Stimulated activated CD8-positive, alpha-beta memory T cell treated with anti-CD3 and anti-CD28 coated beads, Interleukin-2, amount 100 ng/mL, for 1 hour (primary cell): ENCODE measurements at places on chromosomes 12 and 14.

DNA sequence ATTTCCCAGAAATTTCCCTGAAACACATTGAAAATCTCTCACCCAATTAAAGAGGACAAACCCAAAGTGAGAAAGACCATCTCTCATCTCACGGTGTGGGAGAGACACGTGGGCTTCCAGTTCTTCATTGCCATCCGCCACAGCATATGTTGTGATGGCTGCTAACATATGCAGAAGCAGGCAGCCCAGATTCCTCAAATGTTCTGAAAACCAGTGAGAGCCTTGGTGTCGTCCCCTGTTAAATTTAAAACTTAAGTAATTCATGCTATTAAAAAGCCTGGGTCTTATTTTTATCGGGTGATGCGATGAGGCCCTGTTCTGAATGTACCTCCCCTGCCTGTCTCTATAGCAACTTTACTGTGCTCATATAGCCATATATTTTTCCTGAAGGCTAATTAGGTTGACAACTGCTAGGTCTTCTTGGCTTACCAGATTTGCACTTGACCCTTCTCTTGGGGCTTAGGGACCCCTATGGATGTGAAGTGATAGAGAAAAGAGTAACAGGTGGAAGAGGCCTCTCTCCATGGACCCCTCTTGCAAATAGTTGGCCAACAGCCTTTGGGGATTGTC is 2.8 kb upstream of the FGF6 start:
- no peak for DNase-seq

DNA sequence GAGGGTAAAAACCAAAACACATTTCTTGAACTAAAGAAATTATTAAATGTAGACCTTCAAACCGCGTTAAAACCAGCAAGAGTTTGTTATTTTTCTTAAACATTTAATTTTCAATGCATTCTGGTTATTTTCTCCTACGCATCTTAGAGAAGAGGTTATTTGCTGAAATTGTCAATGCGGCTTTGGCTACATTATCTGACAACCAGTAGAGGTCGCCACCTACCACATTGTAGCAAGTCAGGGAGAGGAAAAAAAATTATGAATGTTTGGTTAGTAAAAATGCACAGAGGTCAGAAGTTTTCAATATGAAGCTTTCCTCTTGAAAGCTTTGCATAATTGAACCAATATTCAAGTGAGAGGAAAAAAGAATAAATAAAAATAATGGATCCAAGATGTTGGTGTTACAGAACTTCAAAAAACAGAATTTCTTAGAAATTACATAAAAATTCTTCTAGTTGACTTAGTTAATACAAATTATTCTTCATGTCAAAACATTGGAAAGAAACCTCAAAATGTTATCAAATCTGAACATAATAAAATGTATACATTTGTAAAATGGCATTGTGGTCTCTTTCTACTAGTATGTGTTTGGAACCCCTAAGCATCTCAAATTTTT is 159.4 kb upstream of the TMTC2 start:
- DNase-seq = no peak

GRCh38 chr12:69278814-69279782 is 39.7 kb downstream of the CPSF6 start:
- no peak for DNase-seq

- no peak for DNase-seq
These were observed 68.6 kb upstream of the PLEKHG7 start for GRCh38 chr12:92634202-92634601.

DNA sequence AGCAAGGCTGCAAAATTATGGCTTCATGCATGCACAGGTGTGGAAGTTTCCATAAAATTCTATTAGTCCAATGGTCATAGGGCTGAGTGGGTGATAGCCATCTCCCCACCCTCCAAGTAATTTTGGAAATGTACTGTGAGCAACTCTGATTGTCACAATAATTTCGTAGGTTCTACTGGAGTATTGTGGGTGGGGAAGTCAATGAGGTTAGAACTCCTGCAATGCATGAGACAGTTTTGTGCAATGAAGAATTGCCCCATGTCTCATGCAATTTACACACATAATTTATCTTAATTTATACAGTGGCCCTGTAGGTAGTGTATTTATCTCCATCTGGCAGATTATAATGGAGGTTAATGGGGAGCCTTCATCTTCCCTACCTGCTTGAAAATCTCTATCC is 20.5 kb downstream of the IFNG start:
- DNase-seq = no peak

DNA sequence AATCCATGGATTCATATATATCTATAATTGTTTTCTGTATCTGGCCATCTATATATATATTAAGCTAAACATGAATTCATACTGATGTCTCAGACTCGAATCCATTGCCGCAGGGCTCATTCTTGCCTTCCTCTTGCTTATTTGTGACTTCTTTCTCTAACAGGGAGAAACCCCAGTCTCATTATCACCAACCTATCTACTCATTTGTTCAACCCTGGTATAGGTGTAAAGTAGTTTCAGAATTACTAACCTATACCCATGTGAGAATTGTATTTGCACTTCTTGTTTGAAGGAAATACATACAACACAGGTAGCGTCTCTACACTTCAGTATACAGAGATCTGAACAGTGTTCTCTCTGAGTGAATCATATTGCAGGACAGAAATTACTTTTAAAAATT is 77.7 kb downstream of the PTPN11 start:
- DNase-seq = no peak

GRCh38 chr12:47797441-47797840 is 22.3 kb downstream of the HDAC7 start:
- no peak for DNase-seq
